ENCODE measurements at places on chromosomes 6 and 20. TPM values are rescaled to one million over a fixed set of nuclear protein-coding genes. Genes with fewer than 3 reads are reported as not detected.

The SNAP25 gene
- total RNA-seq: not detected

The UBD gene
- total RNA-seq: 0.54 TPM

The FERMT1 gene
- total RNA-seq: 1.2 TPM

The LY6G6F gene
- not detected for total RNA-seq

The IPCEF1 gene
- total RNA-seq: 3.0 TPM

The SYCP2L gene
- 0.37 TPM for total RNA-seq

The SASH1 gene
- 19.0 TPM for total RNA-seq

The IMPG1 gene
- total RNA-seq: not detected

The TMEM63B gene
- total RNA-seq: 34.6 TPM

The MAS1 gene
- total RNA-seq: 0.02 TPM

The SLC22A3 gene
- 0.26 TPM for total RNA-seq

The FNDC11 gene
- not detected for total RNA-seq

The CYP24A1 gene
- total RNA-seq: not detected

The ZNF165 gene
- 0.66 TPM for total RNA-seq

The CAP2 gene
- total RNA-seq: 162 TPM

The PRL gene
- total RNA-seq: not detected

The VPS52 gene
- total RNA-seq: 34.8 TPM

The KCNS1 gene
- not detected for total RNA-seq

The PHACTR1 gene
- total RNA-seq: 150 TPM

The UBR2 gene
- total RNA-seq: 36.5 TPM

The SEL1L2 gene
- 1.3 TPM for total RNA-seq

The SLC35F1 gene
- total RNA-seq: 6.2 TPM

The CGAS gene
- 0.71 TPM for total RNA-seq

The RAD21L1 gene
- total RNA-seq: not detected

The KCNK15 gene
- 0.82 TPM for total RNA-seq

The TASP1 gene
- 6.5 TPM for total RNA-seq

Data from heart right ventricle (tissue), 16 donors.